Trophoblast cell (in vitro differentiated cells and primary cell): ENCODE measurements at places on chromosomes 2 and 18.
A peak's percentile ranks its signal among the peaks of the same experiment; 100 is the strongest.

DNA sequence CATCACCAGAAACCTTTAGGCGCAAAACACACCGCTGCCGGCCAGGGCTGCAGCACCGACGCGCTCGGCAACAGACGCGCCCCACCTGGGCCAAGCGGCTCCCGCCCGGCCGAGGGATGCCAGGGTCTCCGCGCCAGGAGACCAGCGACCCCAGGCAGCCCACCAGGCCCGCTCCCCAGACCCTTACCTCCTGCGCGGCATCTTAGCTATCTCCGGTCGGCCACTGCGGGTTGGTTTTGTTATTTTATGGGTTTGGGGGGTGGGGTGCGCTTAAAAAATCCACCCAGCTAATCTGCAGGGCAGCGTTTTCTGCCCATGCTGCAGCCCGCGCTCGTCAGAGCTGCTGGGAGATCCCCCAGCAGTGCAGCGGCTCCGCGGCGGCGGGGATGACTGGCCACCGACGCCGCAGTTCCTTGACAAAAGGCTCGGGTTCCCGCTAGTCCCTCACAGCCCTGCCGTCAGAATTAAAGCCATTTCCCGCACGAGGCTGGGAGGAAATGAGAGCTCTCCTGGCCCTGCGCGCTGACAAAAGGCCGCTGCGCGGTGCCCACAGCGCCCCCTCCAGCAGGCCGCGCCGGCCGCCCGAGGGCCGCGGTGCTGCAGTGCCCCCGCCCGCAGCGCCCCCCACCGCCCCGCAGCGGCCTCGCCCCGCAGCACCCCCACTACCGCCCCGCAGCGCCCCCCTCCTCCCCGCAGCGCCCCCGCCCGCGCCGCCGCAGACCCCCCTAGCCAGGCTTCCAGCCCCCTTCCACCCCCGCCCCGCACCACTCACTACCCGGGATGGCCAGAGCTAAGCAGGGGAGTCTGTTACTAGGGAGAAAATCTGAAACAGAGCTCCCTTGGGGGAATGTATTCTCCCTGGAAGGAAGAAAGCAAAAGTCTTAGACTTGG, at the start of gene ADD2:
Gene ADD2 (minus strand): TSS at position 502 of the 891 bp plus-strand sequence. CDS start 61,792 bp downstream, outside the sequence.
- DNase-seq = no peak

- DNase-seq = no peak
These were observed 84.7 kb upstream of the EML6 start for GRCh38 chr2:54638774-54639187.

DNA sequence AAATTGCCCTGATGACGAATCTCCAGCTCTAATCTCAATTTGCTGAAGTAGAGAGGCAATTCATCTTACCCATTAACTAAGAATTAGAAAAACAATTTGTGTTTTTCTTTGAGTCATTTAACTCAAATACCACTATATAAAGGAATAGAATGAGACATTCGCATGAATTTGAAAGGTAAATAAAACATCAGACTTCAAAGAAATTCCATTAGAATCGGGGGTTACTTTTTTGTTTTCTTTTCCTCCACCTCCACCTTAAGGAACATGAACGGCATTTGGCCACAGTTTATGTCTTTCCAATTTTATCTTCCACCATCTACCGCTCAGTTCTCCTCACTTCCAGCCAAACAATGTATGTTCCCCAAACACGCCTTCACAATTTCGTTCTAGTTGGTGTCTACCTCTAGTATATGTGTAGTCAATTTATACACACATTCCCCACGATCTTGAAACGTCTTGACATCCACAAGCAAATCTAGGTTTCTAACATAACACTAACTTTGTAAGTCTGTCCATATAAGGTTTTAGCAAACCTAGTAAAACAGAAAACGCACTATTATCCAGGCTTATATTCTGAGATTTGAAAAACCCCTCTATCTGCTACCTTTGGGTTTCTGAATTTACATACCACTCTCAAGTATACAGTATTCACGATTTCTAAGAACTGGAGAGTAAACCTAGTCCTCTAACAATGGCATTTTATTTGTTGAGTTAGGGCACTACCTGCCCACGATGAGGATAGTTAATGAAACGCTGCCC, 1.2 kb upstream of the SMCHD1 start:
- no peak for DNase-seq

DNA sequence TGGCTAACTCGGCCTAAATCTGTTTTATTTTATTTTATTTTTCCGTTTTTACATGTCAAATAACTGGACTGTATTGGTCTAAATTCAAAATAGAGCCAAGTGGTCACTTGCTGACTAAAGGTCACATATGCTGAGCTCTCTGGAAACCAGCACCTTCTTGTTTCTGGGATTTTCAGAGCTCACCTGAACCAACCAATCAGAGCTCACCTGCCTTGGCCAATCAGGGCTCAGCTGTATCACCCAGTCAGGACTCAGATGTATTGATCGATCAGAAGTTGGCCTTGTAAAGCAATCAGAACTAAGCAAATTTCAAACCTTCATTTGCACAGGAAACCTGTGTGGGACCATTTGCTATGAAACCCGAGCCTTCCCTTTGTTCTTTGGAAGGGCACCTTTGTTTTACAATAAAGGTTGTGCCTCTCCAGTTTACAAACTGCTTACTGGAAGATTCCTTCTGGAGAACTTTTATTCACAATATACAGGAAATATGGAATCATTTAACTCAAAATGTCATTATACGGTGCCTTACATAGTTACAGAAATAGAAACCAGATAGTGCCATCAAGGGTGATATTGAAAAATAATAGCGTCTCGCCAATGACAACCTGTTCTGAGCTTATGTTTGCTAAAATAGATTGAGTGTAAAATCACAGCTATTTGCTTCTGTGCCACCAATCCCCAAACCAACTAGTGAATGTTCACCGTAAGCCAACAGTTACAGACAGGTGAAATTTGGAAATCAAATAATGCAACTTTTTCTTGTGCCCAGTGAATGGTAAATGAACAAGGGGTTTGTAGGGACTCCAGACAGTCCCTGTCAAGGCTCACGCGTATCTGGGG, 17.3 kb upstream of the PSD4 start:
- no peak for DNase-seq

DNA sequence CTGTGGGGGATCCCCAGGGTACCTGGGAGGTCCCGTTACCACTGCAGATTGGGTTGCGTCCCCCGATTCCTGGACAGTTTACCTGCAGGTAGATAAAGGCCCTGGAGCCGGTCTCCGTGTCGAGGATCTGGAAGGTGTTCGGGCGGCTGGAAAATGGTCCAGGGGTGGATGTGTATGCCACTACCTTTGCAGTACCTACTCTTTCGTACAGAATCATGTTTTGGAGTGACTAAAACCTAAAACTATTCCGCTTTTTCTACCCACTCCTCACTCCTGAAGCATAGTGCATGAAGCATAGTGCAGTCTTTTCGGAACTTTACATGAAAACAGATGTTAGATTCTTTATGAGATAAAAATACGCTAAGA, 418 bp downstream of the WDR75 start:
- peak; percentile 14 for DNase-seq

- no peak for DNase-seq
These were observed 736.2 kb upstream of the GCFC2 start for GRCh38 chr2:76446872-76447271.
